ENCODE measurements at places on chromosomes 5 and 9. TPM values are rescaled to one million over a fixed set of nuclear protein-coding genes. Genes with fewer than 3 reads are reported as not detected.

- no peaks in the 10 kb centered on the region for H3K4me1 ChIP-seq
- H3K36me3 ChIP-seq = no peaks in the 10 kb centered on the region
- no peak overlapping the region for H3K4me3 ChIP-seq
- no peak for DNase-seq
- H3K27me3 ChIP-seq = peaks cover 14% of the 10 kb centered on the region
Observed at GRCh38 chr5:73883646-73884045, 257.6 kb downstream of the ARHGEF28 start.

DNA sequence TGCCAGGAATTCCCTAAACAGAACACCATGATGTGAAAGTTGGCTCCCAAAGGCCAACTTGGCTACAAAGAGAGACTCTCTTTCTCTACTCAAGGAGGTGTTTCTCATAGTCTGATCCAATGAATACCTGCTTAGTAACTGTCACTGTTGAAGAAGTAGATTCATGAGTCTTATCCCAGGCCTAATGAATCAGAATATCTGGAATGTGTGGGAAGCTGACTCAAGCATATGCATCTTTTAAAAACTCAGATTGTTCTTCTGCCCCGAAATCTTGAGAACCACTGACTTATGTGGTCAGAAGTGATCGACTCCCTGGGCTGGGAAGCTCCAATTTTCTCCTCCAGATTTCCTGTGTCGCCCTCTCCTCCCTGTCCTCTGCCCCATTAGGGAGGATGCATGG is 345.6 kb downstream of the PLK2 start:
- H3K36me3 ChIP-seq = no peaks in the 10 kb centered on the region
- no peak overlapping the region for H3K27ac ChIP-seq
- H3K4me3 ChIP-seq = no peak overlapping the region
- H3K4me1 ChIP-seq = no peaks in the 10 kb centered on the region
- no peaks in the 10 kb centered on the region for H3K27me3 ChIP-seq

DNA sequence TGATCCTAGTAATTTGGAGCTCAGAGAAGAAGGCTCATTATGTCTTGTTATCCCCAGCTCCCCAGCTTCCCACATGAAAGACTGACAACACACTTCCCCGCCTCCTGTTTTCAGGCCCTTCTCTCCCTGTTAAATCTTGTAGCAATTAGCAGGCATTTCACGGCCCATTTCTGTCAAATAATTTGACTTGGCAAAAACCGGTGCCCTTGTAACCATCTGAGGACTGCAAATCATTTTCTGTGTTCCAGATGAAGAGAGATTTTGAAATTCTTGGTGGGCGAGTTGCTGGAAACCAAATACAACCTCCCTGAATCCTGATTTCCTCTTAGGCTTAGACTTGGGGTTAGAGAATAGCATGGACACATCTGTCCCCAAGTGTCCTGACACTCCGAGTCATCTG is 109.7 kb downstream of the MSX2 start:
- no peak overlapping the region for H3K27ac ChIP-seq
- H3K4me1 ChIP-seq = no peaks in the 10 kb centered on the region
- H3K36me3 ChIP-seq = no peaks in the 10 kb centered on the region
- no peak for DNase-seq
- no peak overlapping the region for H3K4me3 ChIP-seq

DNA sequence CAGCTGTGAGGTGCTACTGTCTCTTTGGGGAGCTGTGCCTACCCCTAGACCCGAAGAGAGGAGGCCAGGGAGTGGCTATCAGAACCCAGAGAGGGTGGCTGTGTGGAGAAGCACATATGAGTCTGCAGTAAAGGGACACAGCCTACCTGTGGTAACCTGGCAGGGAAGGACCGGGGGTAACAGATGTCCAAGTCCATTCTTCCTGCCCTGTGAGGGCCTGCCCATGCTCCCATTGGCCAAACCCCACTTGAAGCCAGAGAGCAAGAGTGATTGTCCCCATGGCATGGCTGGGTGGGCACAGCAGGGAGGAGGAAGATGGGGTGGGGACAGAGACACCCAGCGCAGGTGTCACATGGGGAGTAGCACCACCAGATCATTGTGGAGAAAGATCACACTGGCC is 39.3 kb downstream of the BOD1 start:
- no peaks in the 10 kb centered on the region for H3K36me3 ChIP-seq
- no peak overlapping the region for H3K4me3 ChIP-seq
- peaks cover 8% of the 10 kb centered on the region for H3K4me1 ChIP-seq

GRCh38 chr5:87686975-87687374 is 274.2 kb upstream of the CCNH start:
- H3K27ac ChIP-seq = no peak overlapping the region
- no peak overlapping the region for H3K4me3 ChIP-seq
- no peaks in the 10 kb centered on the region for H3K36me3 ChIP-seq
- no peaks in the 10 kb centered on the region for H3K27me3 ChIP-seq

DNA sequence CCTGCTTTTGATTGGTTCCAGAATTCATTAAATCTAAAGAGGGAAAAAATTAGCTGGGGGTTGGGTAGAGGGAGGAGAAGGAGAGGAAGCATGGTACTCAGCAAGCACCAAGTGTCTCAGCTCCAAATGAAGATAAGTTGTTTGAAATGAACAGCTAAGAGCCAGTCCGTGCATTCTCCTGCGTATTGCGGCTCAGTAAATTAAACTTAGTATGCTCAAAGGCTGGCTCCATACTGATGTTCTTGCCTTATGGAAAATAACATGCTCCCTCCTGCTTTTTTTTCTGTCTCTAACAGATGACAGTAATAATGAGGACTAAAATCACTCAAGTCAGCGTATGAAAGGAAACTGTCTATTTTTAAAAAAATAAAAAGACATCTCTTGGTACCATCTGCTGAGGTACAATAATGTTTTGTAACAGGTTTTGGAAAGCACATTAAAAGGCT is 161.0 kb downstream of the SPATA31D1 start:
- no peak overlapping the region for H3K4me3 ChIP-seq
- no peaks in the 10 kb centered on the region for H3K4me1 ChIP-seq
- no peaks in the 10 kb centered on the region for H3K27me3 ChIP-seq
- no peak overlapping the region for H3K27ac ChIP-seq

- no peak for DNase-seq
- H3K36me3 ChIP-seq = no peaks in the 10 kb centered on the region
- H3K4me3 ChIP-seq = no peak overlapping the region
Observed at GRCh38 chr5:61966997-61967396, 339.0 kb upstream of the KIF2A start.

Gene PKN3
- total RNA-seq = 2.6 TPM

Gene PCDHGB1
- total RNA-seq = not detected

Gene PRSS3
- total RNA-seq = not detected
